ENCODE measurements at places on chromosomes 7 and 10. TPM values are rescaled to one million over a fixed set of nuclear protein-coding genes. Genes with fewer than 3 reads are reported as not detected.

The CELF2 gene
- total RNA-seq, result 68.3 TPM

The GRID2IP gene
- total RNA-seq, result not detected

The EIF4EBP2 gene
- 88.4 TPM for total RNA-seq

The HGF gene
- 2.4 TPM for total RNA-seq

The GIMAP6 gene
- 31.5 TPM for total RNA-seq

The TRPV6 gene
- 0.05 TPM for total RNA-seq

The OTUD1 gene
- total RNA-seq, result 14.6 TPM

The FAM171A1 gene
- 11.6 TPM for total RNA-seq

The PRKAR2B gene
- 24.2 TPM for total RNA-seq

The VSTM4 gene
- total RNA-seq, result 12.2 TPM

The TYSND1 gene
- 6.6 TPM for total RNA-seq

The CFAP70 gene
- total RNA-seq, result 1.7 TPM

The ERVW-1 gene
- not detected for total RNA-seq

The ACSM6 gene
- not detected for total RNA-seq

The CABCOCO1 gene
- total RNA-seq, result not detected

The DDIT4 gene
- total RNA-seq, result 64.2 TPM

The ATP6V0E2 gene
- 168 TPM for total RNA-seq

The EGR2 gene
- 0.55 TPM for total RNA-seq

The AGR2 gene
- not detected for total RNA-seq

The VSIR gene
- total RNA-seq, result 127 TPM

The PSMA2 gene
- total RNA-seq, result 90.1 TPM

The BLNK gene
- total RNA-seq, result 1.3 TPM

The TMEM178B gene
- 38.2 TPM for total RNA-seq

The RBAK gene
- total RNA-seq, result 8.7 TPM

The SYNPO2L gene
- 237 TPM for total RNA-seq

The MRPS24 gene
- total RNA-seq, result 200 TPM
